Daoy (cell line): ENCODE measurements at places on chromosomes 12 and 14. TPM values are rescaled to one million over a fixed set of nuclear protein-coding genes. Genes with fewer than 3 reads are reported as not detected.

Gene POLR3B
- total RNA-seq = 17.5 and 18.4 TPM in 2 replicates

Gene ANG
- 1.3 and 2.4 TPM in 2 replicates for total RNA-seq

Gene HOXC10
- total RNA-seq = 5.3 and 18.7 TPM in 2 replicates

Gene LIN7A
- total RNA-seq = 0.12 and 1.3 TPM in 2 replicates

Gene IFI27
- total RNA-seq = 19.1 and 24.6 TPM in 2 replicates

Gene KRT78
- total RNA-seq = 1.2 TPM in 1 of 2 replicates, not detected in the other

Gene SLCO1B3
- total RNA-seq = 2.1 and 7.4 TPM in 2 replicates

Gene RNASE4
- 2.4 and 5.2 TPM in 2 replicates for total RNA-seq

Gene PRICKLE1
- total RNA-seq = 2.4 and 13.2 TPM in 2 replicates

Gene NGB
- not detected in 2 replicates for total RNA-seq

Gene SPX
- 1.1 and 1.4 TPM in 2 replicates for total RNA-seq

Gene IAPP
- not detected in 2 replicates for total RNA-seq

Gene SOX5
- 1.0 and 2.0 TPM in 2 replicates for total RNA-seq
